ENCODE measurements at places on chromosomes 4 and X.

- DNase-seq: no peak
Observed at GRCh38 chr4:122930862-122931261, 8.5 kb upstream of the NUDT6 start.

- DNase-seq: no peak
Observed at GRCh38 chr4:184955636-184956035, 62.7 kb upstream of the HELT start.

- no peak for DNase-seq
Observed at GRCh38 chr4:54218736-54219135, 10.4 kb upstream of the PDGFRA start.

- no peak for DNase-seq
Observed at GRCh38 chr4:16894406-16894805, 4.0 kb downstream of the LDB2 start.

GRCh38 chr4:49044270-49044669 is 58.2 kb downstream of the CWH43 start:
- DNase-seq: no peak

Measured in stimulated activated CD8-positive, alpha-beta memory T cell treated with anti-CD3 and anti-CD28 coated beads, Interleukin-7, amount 100 ng/mL, for 24 hours (primary cell).